ENCODE measurements at places on chromosomes 7 and 10. TPM values are rescaled to one million over a fixed set of nuclear protein-coding genes. Genes with fewer than 3 reads are reported as not detected.

DNA sequence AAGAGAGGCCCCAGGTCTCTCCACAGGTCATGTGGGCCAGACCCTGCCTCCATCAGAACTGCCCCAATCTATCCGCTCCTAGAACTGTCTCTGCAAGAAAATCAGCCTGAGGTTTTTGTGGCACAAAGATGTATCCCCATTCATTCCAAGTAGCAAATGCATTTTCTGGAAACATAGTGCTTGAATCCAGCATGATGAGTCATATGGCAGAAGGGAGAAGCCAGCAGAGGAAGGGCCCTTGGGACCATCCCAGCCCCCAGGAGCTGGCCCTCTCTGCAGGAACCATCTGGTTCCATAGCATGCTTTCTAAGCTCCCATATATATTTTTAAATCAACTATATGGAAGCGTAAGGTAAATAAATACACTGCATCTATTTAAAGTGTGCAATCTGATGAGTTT, 563.2 kb downstream of the GALNT17 start:
- DNase-seq, result no peak

DNA sequence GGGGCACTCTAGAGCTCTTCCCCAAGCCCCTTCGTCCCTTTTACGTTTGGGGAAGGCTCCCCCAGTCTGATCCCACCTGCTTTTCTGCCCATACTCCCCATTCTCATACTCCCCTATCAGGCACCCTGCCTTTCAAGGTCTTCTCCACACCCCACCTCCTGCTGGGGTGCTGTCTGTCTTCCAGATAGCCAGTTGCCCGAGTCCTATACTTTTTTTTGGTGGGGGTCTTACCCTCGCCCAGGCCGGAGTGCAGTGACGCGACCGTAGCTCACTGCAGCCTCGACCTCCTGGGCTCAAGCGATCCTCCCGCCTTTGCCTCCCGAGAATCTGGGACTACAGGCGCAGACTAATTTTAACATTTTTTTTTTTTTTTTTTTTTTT, 775 bp upstream of the ABHD11 start:
- DNase-seq, result no peak

- no peak for DNase-seq
Measured at GRCh38 chr7:20229646-20230500, 12.7 kb upstream of the MACC1 start.

DNA sequence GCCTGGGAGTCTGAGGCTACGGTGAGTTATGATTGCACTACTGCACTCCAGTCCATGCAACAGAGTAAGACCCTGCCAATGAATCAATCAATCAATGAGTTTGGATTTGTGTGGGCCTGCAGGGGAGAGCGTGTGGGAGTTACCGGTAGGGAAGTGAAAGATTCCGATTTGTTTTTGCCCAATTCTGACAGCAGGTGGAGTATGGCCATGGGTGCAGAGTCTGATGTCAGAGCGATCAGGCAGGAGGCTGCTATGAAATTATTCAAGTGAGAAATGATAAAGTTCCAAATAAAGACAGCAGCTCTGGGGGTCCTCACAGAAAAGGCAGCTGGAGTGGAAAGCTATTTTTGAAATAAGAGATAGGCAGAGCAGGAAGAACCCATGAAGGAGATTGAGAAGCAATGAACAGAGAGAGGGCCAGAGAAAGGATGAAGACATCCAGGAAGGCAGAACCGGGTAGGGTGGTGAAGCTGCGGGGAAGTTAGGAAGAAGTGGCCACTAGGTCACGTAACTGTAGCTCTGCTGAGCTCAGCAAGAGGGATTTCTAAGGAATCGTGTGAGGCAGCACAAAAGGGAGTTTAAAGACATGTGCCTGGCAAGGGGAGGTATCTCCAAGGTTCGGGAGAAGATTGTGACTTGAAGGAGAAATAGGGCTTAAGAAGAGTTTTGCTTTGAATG, 93.7 kb upstream of the NMT2 start:
- DNase-seq, result no peak

DNA sequence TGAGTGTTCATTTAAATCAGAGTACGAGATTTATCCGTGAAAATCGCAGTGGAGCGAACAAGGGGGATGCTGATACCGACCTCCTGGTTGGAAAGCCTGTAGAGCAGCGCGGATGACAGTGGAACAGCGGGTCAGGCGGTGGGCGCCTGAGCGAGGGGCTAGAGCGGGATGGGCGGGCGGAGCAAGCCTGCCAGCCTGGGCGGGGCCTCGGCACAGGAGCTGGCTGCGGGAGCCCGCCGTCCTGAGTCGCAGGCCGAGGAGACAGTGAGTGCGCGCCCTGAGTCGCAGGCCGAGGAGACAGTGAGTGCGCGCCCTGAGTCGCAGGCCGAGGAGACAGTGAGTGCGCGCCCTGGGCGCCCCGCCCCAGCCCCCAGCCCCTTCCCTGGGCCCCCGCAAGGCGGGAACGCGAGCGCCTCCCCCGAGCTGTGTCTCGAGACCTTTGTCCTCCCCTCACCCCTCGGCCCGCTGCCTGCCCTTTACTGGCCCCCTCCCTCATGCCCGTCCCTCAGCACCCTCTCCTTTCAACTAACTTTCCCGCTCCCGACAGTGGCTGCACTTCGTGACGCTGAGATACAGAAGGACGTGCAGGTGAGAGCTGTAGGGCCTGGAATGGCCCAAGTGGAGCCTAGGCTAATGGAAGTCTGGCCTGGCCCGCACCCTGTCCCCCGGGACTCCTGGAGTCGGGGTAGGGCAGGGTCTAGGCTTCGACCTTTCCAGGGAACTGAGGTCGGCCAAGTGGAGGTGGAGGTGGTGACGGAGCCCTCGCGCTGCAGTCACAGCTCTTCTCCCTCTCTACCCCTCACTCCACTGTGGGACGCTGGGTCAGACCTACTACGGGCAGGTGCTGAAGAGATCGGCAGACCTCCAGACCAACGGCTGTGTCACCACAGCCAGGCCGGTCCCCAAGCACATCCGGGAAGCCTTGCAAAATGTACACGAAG, at the start of gene AS3MT:
Gene AS3MT, plus strand, starts transcription at position 213 of the 941 bp plus-strand sequence. Its CDS starts 123 bp downstream, at position 336.
- DNase-seq, result no peak

The PKD2L1 gene
- 3.4 TPM for total RNA-seq

The TRPV5 gene
- total RNA-seq, result not detected

The GPR26 gene
- not detected for total RNA-seq

The GPC2 gene
- total RNA-seq, result 0.77 TPM

The FAM237B gene
- not detected for total RNA-seq

Measured in lower lobe of right lung (tissue), 2 donors.